ENCODE measurements at places on chromosomes 1 and 21. TPM values are rescaled to one million over a fixed set of nuclear protein-coding genes. Genes with fewer than 3 reads are reported as not detected.
A peak's percentile ranks its signal among the peaks of the same experiment; 100 is the strongest.

The CRNN gene
- total RNA-seq, result 5.3 TPM

DNA sequence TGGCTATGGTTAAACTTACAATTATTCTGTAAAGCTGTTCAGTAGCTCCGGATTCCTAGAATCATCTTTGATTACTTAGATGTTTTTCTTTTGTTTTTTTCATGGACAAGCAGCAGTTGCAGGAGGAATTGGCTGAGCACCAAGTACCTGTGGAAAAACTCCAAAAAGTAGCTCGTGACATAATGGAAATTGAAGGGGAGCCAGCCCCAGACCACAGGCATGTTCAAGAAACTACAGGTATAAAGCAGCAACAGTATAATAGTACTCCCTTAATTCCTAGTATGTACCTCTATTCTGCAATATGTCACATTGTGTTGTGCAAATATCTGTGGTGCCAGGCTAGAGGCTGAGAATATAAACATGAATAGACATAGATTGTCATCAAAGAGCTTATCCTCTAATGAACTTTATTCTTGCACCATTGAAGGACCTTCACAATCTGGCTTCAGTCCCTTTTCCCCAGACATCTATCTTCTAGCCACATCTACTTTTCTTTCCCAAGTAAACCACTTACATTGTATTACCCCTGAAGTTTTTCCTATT is 132.3 kb upstream of the BMP8A start:
- DNase-seq, result no peak

DNA sequence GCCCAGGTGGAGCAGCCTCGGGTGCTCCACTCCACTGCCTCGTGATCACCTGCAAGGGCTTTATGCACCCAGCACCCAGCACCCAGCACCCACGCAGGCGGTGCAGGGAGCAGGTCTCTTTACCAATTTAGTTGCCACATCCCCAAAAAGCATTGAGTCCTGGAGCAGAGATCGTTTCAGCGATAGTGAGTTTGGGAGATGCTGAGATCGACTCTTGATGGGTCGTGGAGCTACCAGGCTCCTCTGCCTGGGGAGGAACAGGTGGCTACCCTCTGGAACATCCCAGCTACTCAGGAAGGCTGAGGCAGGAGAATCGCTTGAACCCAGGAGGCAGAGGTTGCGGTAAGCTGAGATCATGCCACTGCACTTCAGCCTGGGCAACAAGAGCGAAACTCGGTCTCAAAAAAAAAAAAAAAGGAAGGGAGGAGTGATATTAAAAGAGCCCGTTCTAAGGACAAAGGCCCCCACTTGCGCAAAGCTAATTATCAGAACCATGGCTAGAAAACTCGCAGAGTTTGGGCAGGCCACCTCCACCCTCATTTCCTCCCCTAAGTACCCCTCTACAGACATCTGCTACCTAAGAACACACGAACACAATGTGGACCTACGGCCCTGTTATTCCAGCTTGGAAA is 106.5 kb upstream of the SLC45A1 start:
- no peak for DNase-seq

- DNase-seq, result no peak
Measured at GRCh38 chr1:217407534-217408001, 223.3 kb downstream of the GPATCH2 start.

- no peak for DNase-seq
Measured at GRCh38 chr1:86154571-86155050, 2.0 kb downstream of the COL24A1 start.

The PTGFR gene
- 3.5 TPM for total RNA-seq

The CLCA4 gene
- total RNA-seq, result 0.99 TPM

GRCh38 chr21:21624674-21625073 is 626.5 kb downstream of the NCAM2 start:
- DNase-seq, result no peak

- no peak for DNase-seq
Measured at GRCh38 chr1:39282537-39283216, 78.2 kb downstream of the MACF1 start.

DNA sequence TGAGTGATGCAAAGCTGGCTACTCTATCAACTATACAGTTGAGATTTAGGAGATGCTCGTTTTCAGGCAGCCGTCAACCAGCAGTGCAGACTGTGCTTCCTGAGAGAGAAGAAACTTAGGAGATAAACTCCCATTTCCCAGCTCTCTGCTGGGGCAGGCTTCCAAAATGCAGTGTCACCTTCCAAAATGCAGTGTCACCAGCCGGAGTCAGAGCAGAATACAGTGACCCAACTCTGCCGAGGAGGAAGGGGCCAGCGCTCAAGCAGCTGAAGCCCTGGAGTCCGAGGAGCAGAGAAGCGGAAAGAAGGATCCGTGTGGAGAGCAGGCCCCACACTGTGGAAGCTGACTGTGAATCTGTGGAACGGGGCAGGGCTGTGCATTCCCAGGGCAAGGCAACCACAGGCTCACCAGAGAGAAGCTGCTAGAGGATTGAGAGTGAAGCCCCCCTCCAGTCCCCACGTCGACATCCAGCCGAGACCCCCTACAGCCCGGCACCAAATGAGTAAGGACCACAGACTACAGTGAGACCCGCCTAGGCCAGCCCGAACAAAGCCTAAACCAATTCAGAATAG is 703 bp upstream of the KRTAP12-1 start:
- DNase-seq, result peak; percentile 64

The MROH7 gene
- 0.65 TPM for total RNA-seq

GRCh38 chr1:69947837-69948236 is 257.5 kb downstream of the LRRC40 start:
- no peak for DNase-seq

The GUCA2A gene
- total RNA-seq, result not detected

GRCh38 chr1:25556791-25557476 is 13.5 kb downstream of the LDLRAP1 start:
- DNase-seq, result peak; percentile 67

- no peak for DNase-seq
Measured at GRCh38 chr1:145889722-145890121, 4.1 kb upstream of the ANKRD35 start.

- no peak for DNase-seq
Measured at GRCh38 chr21:15487196-15487550, 242.6 kb upstream of the USP25 start.

GRCh38 chr1:20998826-20999225 is 177.9 kb downstream of the EIF4G3 start:
- no peak for DNase-seq

The OR2T29 gene
- not detected for total RNA-seq

The CYP2J2 gene
- 21.8 TPM for total RNA-seq

DNA sequence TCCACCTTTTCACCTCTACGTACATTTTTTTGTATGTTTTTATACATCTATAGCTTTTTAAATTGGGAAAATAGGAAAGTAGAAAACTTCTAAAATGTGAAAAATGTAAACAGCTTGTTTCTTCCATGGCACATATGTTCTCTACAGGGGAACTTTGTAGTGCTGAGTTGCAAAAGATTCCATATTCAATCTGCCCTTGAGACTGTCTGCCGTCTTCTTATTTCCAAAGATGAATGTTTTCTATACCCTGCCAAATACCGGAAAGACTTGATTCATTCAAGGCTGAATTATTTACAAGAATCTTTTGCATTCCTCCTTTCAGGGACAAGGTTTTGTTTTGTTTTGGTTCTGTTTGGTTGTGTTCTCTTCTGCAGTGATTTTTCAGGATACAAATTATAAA is 1334.5 kb upstream of the ADGRL4 start:
- no peak for DNase-seq

- DNase-seq, result no peak
Measured at GRCh38 chr1:25897754-25898153, 8.5 kb downstream of the STMN1 start.

The KCNK2 gene
- total RNA-seq, result 0.34 TPM

- no peak for DNase-seq
Measured at GRCh38 chr1:185155600-185156287, 1.0 kb downstream of the TRMT1L start.

GRCh38 chr1:235074523-235075047 is 54.1 kb downstream of the TOMM20 start:
- peak; percentile 56 for DNase-seq

GRCh38 chr1:89594096-89594740 is 38.7 kb upstream of the LRRC8C start:
- no peak for DNase-seq

DNA sequence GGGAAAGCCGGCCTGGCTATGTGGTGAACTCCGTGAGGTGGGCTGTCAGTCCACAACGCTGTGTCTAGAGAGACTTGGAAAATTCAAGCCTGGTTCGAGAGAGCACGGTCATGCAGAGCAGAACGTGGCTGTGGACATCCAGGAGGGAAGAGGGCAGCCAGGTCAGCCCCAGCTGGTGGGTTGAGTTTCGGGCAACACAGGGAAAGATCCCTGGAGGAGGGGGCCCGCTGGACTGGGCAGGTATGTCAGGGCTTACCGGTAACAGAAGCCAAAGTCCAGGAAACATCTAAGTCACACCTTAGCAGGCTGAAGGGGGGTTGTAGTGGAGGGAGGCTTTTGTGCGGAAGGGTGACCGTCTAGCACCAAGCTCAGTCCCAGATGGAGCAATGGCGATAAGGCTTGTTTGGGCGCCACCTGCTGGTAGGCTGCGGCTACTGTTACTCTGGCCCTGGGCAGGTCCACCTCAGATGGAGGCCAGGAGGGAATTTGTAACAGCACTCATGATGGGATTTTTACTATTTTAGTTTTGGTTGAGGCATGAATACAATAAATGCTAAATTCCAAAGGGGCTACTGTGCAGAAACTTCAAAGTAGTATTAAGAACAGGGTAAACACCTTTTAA is 143.3 kb upstream of the ZNF644 start:
- DNase-seq, result peak; percentile 66

DNA sequence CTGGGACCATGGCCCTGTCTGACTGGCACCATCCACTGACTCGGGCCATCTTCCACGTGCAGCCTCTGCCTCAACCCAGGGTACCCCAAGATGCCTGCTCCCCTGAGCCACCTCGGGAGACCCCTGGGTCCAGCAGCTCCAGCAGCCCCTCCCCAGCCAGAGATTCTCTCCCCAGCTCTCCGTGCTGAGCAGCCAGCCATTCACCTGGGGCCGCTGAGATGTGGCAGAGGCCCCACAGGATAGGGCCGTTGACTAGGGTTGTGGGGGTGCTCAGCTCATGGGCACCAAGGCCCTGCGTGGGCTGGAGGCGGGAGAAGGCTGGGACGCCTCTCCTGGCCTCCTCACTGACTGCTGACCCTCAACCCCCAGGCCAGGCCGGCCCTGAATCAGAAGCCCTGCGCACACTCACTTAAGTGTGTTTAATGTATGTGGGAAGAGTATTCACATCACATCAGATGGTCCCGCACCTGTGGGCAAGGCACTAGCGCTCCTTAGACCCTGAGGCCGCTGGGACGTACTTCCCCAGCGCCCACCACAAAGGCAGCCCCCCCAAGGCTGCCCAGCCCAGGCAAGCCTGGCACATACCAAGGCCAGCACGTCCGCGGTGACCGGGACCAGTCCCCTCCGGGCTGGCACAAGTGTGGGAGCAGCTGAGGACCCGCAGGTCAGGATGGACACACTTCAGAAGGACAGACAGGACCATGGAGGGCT is 27.8 kb downstream of the SLC19A1 start:
- no peak for DNase-seq

DNA sequence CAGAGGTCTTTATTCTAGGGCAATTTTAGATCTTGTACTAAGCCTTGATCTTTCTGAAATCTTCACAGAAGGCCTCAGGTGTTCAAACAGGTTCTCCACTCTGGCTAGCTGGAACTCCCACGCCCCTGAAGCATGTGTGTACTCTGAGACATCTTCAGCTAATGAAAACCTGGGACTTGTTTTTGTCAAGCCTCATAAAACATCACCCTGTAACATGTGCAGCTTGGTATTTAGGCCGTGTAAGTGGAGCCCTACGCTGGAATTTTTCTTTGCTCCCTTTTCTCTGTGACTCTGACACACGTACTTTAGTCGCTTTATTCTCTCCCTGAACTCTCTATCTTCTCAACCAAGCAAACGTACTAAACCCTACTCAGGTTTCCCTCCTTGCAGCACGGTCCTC is 701.9 kb upstream of the ZP4 start:
- DNase-seq, result no peak

- DNase-seq, result no peak
Measured at GRCh38 chr1:32684167-32684811, 18.3 kb downstream of the SYNC start.

The IGSF21 gene
- total RNA-seq, result 1.6 TPM

- DNase-seq, result no peak
Measured at GRCh38 chr1:197692965-197693364, 82.3 kb downstream of the DENND1B start.

The SLC45A3 gene
- total RNA-seq, result 4.2 TPM

GRCh38 chr1:69410893-69411292 is 156.8 kb upstream of the LRRC7 start:
- DNase-seq, result no peak

DNA sequence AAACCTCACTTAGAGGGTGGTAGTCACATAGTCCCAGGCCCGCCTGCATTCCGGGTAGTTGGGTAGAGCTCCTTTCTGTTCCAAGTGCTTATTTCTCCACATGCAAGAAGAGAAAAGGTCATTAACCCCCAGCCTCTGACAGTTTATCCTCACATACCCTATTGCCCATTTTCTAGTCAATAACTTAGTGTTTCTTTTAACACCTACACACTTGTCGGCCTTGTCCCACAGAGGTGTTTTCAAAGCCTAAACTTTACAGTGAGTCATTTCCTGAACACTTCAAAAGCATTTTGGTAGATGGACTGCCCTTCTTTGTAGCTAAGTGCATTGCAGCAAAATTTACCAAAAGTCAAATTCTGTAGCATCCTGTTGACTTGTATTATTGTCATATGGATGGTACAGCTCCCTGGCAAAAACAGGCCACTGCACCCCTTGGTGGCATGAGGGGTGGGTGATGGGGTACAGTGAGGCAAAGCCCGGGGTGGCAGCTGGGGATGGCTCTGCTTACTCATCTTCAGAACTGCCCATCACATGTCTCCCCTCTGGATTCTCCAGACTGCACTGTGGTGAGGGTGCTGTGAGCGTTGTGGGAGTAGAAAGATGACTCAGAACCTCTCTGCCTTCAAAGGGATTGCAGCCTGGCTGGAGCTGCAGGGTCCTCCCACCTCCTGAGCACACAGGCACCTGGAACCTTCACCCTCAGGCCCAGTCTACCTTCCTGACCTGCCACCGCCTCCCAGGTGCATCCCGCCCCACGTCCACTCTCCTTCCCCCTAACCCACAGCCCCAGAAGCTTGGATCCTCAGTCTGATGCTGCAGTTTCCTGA is 45.8 kb upstream of the DMRTB1 start:
- DNase-seq, result no peak

GRCh38 chr21:27425574-27425973 is 458.7 kb upstream of the ADAMTS5 start:
- no peak for DNase-seq

DNA sequence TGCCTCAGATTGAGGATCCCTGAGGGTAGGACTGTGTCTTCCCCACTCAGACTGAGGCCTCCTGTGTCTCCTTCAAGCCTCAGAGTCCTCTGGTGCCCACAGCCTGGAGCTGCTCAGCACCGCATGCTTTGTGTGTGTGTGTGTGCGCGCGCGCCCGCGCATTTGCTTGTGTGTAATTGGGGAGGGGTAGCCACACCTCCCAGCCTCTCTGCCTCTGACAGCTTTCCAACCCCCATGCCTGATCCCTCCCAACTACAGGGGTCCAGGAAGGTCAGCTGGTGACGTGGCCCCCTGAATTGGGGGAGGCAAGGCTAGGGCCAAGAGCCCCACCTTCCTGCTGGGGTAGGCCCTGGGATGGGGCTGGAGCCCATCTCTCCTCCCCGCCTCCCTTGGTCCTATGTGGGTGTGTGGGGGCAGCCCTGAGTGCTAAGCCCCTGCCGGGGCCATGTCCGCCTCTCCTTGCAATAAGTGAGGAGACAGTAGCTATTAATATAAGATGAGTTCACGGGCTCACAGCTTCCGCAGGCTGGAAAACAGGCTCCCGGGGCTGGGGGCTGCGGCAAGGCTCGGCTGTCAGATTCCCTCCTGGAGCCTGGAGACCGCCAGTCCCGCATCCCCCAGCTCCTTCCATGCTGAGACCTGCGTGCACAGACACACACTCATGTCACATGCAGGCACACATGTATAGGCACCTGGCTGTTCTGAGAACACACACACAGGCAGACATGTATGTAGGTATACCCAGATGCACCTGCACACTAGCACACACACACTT is 7.0 kb downstream of the GPR3 start:
- no peak for DNase-seq

Data from lower leg skin (tissue), 4 donors.